ENCODE measurements at places on chromosomes 1 and 21. TPM values are rescaled to one million over a fixed set of nuclear protein-coding genes. Genes with fewer than 3 reads are reported as not detected.

GRCh38 chr1:210790196-210790595 lies 343.8 kb downstream of the KCNH1 start:
- DNase-seq = no peak
- H3K36me3 ChIP-seq = no peaks in the 10 kb centered on the region

DNA sequence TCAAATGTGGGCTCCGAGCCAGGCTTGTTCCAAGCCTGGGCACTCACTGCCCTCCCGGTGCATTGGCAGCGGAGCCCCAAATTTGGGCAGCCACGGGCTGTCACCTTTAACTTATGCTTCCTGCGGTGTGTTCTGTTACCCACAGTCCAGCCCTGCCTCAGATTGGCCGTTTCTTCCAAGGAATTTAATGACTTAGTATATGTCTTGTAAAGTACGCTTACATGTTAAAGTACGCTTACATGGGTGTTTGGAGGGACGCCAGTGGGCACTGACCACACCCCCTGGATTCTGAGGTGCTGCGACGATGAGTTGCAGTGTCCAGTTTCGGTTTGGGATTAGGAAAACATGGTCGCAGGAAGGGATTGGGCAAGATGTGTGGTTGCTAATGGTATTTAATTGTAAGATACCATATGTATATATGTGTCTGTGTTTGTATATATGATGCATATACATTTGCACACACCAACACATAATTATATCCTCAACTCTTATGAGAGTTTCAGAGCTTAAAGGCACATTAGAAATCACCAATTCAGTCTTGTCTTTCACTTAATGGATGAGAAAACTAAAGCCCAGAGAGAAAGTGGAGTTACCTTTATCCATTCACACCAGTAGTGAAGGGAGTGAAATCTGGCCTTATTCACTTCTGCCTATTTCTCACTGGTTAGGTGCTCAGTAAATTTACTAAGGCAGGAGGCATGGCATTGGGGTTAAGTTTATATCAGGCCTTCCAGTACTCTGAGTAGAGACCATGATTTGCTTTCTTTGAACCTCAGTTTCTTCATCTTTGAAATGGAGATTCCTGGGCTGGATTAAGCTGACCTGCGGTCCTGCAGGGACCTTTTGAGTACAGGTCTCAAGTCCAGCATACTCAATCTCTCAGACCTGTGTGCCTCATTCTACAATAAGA lies 1.0 kb downstream of the SMYD2 start:
- no peaks in the 10 kb centered on the region for H3K27me3 ChIP-seq
- no peaks in the 10 kb centered on the region for H3K36me3 ChIP-seq
- peaks cover 11% of the 10 kb centered on the region for H3K4me1 ChIP-seq
- DNase-seq = peak; percentile 54
- H3K4me3 ChIP-seq = peak overlapping the region; percentile 79
- H3K27ac ChIP-seq = peak overlapping the region; percentile 34

DNA sequence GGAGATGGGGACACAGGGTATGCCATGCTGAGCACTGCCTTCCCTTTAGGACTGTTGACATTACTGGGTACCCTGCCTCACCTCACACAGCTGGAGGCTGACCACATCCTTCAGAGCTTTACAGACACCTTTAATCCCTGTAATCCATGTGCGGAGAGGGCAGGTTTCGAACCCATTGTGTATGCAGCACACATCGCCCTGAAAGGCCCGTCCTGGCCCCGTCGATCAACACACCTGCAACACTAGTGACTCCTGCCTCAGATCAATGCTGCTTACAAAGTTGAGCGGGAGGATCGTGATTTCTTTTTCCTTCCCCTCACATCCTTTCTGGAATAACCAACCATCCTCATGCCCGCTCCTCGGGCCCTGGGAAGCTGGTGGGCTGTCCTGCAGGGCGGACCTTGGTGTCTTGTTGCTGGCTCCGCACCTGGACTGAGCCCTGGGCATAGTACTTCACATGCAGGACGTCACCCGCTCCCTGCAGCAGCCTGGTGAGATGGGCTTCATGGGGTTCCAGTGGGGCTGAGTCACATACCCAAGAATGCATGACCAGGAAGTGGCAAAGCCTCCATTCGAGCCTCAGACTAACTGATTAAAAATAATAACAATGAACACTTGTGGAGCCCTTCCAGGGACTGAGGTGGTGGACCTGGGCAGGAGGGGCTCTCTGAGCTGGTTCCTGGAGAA lies 403.6 kb downstream of the PTPRU start:
- DNase-seq = peak; percentile 90
- peaks cover 17% of the 10 kb centered on the region for H3K4me1 ChIP-seq
- no peaks in the 10 kb centered on the region for H3K36me3 ChIP-seq
- H3K27me3 ChIP-seq = no peaks in the 10 kb centered on the region
- H3K4me3 ChIP-seq = no peak overlapping the region
- H3K27ac ChIP-seq = peak overlapping the region; percentile 18

- H3K27ac ChIP-seq = no peak overlapping the region
- H3K36me3 ChIP-seq = no peaks in the 10 kb centered on the region
- no peak overlapping the region for H3K4me3 ChIP-seq
- peaks cover 4% of the 10 kb centered on the region for H3K27me3 ChIP-seq
Observed at GRCh38 chr1:83762039-83762365, 236.9 kb downstream of the TTLL7 start.

- no peaks in the 10 kb centered on the region for H3K27me3 ChIP-seq
- no peaks in the 10 kb centered on the region for H3K36me3 ChIP-seq
- no peak overlapping the region for H3K27ac ChIP-seq
- no peak overlapping the region for H3K4me3 ChIP-seq
Observed at GRCh38 chr1:5620997-5621396, 371.2 kb downstream of the NPHP4 start.

GRCh38 chr1:192580351-192580962 lies 4.9 kb downstream of the RGS1 start:
- no peak overlapping the region for H3K4me3 ChIP-seq
- peaks cover 4% of the 10 kb centered on the region for H3K4me1 ChIP-seq
- no peaks in the 10 kb centered on the region for H3K27me3 ChIP-seq
- no peak overlapping the region for H3K27ac ChIP-seq

DNA sequence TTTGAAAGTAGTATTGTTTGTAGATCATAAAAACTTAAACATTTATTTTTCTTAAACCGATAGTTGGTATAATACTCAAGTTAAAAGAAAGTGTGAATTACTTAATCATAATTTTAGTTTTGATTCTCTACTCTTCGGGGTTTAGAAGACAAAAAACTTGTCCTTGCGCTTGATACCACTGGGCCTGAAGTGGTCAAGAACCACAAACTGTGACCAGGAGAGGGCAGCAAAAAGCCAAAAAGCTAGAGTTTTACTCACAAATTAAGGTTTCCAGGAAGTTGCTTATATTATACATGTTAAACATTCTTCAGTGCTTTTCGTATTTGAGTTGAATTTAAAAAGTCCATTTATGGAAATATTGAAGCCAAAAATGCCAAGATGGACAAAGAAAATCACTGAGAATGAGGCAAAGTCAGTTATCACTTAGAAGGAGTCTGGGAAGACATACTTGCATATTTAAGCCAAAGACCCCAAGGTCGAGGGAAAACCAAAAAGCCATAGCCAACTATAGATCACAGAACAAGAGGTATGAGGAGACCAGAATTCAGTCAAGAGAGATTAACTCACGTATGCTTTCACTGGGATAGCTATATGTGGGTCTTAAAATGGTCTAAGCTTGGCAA lies 34.2 kb downstream of the EFCAB7 start:
- no peaks in the 10 kb centered on the region for H3K36me3 ChIP-seq
- no peaks in the 10 kb centered on the region for H3K27me3 ChIP-seq
- DNase-seq = peak; percentile 6
- no peak overlapping the region for H3K4me3 ChIP-seq
- no peak overlapping the region for H3K27ac ChIP-seq

GRCh38 chr21:45412909-45413611 lies 8.1 kb downstream of the COL18A1 start:
- H3K4me1 ChIP-seq = peaks cover 20% of the 10 kb centered on the region
- no peaks in the 10 kb centered on the region for H3K36me3 ChIP-seq
- no peak for DNase-seq
- no peak overlapping the region for H3K4me3 ChIP-seq

DNA sequence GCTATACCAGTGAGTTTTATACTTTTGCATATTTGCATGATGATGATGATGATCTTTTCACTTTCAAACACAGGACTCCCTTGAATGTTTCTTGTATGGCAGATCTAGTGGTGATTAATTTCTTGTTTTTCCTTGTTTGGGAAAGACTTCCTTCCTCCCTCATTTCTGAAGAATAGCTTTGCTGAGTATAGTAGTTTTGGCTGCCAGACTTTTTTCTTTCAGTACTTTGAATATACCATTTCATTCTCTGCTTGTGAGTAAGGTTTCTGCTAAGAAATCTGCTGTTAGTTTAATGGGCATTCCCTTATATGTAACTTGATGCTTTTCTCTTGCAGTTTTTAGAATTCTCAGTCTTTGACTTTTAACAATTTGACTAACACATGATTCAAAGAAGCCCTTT lies 547.4 kb upstream of the CXADR start:
- no peak overlapping the region for H3K4me3 ChIP-seq
- H3K36me3 ChIP-seq = no peaks in the 10 kb centered on the region
- H3K4me1 ChIP-seq = no peaks in the 10 kb centered on the region
- H3K27me3 ChIP-seq = no peaks in the 10 kb centered on the region
- DNase-seq = no peak

GRCh38 chr21:41365377-41366107 lies 3.7 kb downstream of the MX2 start:
- peaks cover 3% of the 10 kb centered on the region for H3K27me3 ChIP-seq
- no peak overlapping the region for H3K27ac ChIP-seq
- no peaks in the 10 kb centered on the region for H3K36me3 ChIP-seq

DNA sequence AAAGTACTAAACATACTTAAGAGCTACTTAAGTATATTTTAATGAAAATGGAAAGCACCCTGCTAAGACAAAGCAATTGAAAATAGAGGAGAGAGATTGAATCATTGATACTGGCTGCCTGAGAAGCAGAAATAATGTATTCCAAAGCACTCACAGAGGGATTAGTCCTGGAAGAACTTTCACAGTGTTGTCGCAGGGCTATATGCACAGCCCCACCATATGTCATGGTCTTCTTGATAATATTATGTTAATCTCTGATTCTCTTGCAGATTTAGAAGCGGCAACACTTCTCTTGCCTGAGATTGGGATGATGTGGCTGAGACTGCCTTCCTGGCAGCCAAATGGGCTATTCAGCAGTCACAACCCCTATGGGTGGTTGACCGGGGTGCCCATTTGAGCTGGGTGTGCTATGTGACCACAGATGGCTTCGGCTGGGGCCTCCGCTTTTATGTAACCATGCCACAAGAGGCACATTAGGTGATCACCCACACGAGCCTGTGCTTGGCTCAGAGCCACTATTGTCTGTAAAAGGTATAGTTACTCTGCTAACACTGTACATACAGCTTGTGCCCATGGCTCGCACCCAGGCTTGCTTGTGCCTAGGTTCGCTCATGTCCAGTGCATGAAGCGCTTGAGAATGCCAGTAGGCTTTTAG lies 152.2 kb upstream of the SGIP1 start:
- H3K4me3 ChIP-seq = no peak overlapping the region
- H3K36me3 ChIP-seq = no peaks in the 10 kb centered on the region
- H3K27ac ChIP-seq = no peak overlapping the region
- DNase-seq = no peak
- H3K27me3 ChIP-seq = no peaks in the 10 kb centered on the region

DNA sequence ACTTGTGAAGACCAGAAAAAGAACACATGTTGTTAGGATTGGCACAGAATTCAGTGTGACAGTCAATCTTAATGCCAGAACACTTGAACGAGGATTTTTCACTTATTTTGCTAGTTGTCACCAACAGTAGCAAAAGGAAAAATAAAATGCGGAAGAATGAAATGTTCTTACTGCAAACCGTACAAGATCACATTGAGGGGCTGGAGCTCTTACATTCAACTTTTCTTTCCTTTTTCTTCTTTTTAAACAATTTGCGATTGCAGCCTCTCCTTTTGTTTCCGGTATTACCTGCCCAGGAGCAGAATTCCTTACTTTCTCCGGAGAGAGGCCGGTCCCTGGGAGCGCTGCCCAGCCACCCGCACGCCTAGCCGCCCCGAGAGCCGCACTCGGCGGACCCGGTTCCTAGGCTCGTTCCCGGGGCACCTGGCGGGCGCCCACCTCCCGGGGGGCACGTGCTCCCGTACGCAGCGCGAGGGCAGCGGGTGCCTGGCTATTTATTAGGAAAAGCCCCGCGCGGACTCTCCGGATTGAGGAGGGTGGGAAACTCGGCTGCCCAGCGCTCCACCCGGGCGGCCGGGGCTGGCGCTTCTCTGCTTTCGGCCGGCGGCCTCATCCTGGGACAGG lies 1.2 kb upstream of the CAMTA1 start:
- peaks cover 9% of the 10 kb centered on the region for H3K4me1 ChIP-seq
- peaks cover 3% of the 10 kb centered on the region for H3K36me3 ChIP-seq
- no peak for DNase-seq
- peak overlapping the region; percentile 75 for H3K4me3 ChIP-seq

DNA sequence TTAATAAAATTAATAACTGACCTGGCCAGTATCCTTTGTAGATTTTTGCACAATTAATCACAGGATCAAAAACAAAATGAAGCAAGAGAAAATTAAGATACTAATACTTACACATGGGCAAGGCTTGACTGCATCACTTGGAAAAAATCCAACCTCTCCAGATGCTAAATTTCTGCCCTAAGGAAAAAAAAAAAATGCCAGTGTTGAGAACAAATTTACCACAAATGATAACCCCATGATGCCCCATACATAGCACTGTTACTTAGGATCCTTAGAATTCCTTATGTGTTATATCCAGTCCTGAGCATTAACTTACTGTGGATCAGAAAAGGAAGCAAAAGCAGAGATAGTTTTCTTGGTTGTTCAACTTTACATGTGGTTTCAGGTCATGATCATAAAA lies 347.5 kb downstream of the VAV3 start:
- H3K36me3 ChIP-seq = no peaks in the 10 kb centered on the region
- no peaks in the 10 kb centered on the region for H3K4me1 ChIP-seq
- no peak overlapping the region for H3K27ac ChIP-seq
- no peak overlapping the region for H3K4me3 ChIP-seq

DNA sequence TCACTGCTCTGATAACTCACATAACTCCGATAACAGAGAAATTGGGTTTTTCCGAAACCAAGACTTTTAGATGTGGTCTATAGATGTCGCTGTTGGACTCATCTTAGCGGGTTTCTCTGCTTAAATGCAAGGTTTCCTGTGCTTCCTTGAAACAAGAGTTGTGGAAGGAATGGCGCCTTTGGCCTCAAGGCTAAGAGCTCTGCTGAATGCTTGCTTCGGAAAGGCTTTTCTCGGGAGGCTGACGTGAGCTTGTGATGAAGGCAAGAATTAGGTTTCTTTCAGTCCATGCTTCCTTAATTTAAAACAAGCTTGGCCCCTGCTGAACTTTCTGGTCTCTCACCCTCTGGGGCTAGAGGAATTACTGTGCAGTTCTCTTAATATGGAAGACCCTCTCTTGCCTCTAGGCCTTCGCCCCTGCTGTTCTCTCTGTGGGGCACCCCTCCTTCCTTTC lies 113.5 kb downstream of the MAP3K21 start:
- H3K27me3 ChIP-seq = peaks cover 3% of the 10 kb centered on the region
- H3K4me3 ChIP-seq = no peak overlapping the region
- no peak overlapping the region for H3K27ac ChIP-seq
- DNase-seq = peak; percentile 62
- H3K4me1 ChIP-seq = peaks cover 16% of the 10 kb centered on the region

Gene TLR5
- total RNA-seq = 1.2 TPM

Gene LAMC2
- 13.9 TPM for total RNA-seq

Gene TCHH
- 0.86 TPM for total RNA-seq

Gene KIFAP3
- total RNA-seq = 39.1 TPM

Gene TUT4
- total RNA-seq = 44.8 TPM
